ENCODE measurements at places on chromosomes 16 and 17.

DNA sequence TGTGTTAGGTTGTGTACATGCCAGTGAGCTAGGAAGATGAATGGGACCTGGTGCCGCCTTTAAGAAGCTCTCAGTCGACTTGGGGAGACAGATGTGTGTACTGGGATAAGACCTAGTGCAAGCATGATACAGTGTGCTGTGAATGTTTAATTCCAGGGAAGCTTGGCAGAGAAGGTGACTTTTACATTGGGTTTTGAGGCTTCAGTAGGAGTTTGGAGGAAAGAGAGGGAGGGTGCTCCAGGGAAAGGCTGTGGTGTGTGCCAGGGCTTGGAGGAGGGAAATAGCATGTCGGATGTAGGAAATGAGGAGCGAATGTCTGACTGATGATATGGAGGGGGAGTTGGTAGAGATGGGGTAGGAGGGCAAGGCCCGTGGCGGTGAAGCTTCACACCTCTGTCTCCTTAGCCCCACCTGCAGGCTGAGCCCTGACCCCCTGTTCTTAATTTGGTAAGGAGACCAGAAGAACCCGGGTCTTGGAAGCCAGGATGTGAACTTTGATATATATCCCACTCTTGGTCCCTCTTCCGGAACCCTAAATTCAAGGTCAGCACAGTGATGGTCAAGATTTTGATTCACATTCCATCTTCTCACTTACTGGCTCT, 76.6 kb downstream of the PLCG2 start:
- DNase-seq, result no peak

DNA sequence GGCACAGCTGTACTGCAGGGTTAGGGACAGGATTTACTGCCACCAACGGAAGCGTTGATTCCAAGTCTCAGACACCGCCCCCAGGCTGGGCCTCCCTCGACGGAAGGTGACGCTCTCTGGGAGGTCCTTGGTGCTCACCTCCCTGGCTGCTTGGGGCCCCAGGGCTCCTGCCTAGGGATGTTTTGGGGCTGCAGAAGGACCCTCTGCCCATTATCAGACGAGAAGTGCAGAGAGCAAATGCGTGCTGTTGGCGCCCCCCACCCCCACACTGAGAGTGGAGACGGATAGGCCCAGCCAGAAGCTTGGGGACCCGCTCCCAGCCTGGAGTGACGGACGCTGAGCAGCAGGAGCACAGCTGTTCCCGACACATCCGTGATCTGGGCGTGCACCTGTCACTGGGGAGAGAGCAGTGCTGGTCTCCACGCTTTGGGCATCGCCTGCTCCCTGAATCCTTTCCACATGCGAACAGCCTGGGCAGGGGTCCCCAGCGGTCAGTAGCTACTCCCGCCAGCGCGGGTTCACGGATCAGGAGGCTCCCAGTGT, 5.1 kb upstream of the SOX8 start:
- no peak for DNase-seq

GRCh38 chr17:58373923-58374322, 21.9 kb upstream of the SUPT4H1 start:
- DNase-seq, result no peak

DNA sequence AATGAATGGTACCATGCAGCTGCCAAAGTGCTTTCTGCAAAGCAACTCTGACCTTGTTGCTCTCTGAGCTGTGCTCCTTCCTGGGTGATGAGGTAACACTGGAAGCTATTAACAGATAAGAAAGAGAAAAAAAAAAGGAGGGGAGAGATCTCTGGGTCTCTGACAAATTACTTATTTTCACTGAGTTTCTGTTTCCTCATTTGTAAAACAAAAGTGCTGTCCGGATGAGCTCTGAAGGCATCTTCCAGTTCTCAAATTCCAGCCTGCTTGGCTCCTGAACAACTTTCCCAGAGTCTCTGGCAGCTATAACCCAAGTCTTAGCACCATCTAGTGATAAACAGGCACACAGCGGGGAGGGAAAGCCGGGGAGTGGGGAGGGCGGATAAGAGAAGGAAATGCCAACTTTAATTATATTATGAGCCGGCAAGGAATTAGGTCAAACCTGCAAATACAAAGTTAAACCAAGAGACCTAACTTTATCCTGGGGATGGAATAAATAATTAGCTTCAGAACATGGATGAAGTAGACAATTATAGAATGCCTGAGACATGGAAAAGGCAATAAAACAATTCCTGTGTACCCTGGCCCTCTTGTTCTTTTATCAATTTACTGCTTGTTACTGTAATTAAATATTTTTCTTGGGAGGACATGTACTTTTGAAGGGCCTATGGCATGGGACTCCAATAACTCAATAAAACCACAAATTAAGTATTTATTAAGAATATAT, 61.3 kb upstream of the KIFC3 start:
- peak; percentile 76 for DNase-seq

- DNase-seq, result peak; percentile 81
These were observed 2.3 kb downstream of the RPUSD1 start for GRCh38 chr16:785563-786535.

DNA sequence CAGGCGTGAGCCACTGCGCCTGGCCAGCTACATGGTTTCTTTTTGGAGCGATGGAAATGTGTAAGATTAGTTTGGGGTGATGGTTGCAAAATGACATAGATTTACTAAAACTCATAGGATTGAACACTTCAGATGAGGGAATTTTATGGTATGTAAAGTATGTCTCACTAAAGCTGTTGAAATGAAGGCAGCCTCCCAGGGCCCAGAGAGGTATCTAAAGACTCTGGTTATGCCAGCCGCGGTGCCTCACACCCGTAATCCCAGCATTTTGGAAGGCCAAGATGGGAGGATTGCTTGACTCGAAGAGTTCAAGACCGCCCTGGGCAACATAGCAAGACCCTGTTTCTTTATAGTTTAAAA, 254.9 kb downstream of the PARN start:
- DNase-seq, result no peak

DNA sequence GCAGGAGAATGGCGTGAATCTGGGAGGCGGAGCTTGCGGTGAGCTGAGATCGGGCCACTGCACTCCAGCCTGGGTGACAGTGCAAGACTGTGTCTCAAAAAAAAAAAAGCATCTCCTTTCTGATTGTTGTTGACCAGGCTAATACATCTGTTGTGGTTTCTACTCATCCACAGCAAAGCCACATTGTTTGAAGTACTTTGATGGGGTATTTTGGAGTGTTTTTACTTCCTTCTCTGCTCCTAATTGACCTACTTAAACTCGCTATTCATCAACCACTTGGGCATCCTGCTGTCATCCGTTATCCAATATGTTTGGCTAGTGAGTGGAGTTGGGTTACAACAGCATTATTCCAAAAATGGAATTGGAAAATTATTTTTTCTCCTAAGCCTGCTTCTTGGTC, 3.5 kb upstream of the CDC27 start:
- DNase-seq, result peak; percentile 40

DNA sequence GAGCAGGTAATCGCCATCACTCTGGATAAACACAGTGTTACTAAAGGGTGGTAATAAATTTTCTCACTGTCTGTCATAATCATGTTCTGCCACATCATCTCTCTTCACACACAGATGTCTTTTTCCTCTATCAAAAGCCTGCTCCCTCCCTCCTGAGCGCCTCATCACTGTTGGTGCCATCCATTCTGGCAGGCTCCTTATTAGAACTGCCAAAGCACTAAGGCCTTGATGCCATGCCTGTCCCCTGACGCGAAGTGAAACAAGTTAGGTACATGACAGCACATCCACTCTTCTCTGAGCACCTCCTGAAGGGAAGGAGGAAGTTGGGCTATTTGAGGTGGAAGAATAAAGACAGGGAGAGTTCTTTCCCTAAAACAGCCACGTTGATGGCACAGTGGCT, 38.2 kb upstream of the AXIN2 start:
- DNase-seq, result no peak

- peak; percentile 84 for DNase-seq
These were observed 111.4 kb downstream of the UTP18 start for GRCh38 chr17:51371732-51372151.

DNA sequence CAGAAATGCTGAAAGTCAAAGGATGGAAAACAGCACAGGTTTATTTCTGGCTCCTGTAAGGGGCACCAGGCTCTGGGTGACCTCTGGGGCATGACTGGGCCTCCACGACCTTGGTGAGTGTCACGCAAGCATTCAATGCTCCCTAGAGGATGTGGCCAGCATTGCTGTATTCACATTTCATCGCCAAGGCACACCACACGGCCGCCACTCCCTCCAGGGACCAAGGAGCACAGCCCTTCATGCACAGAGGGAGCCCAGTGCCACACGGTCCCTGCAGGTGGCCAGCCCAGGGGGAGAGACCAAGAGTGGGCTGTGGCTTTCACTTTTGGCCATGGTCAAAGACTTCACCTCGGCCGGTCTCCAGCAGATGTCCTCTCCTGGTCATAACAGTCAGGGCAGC, 137.4 kb upstream of the TNRC6C start:
- DNase-seq, result no peak

GRCh38 chr16:56479469-56479868, 28.1 kb downstream of the OGFOD1 start:
- no peak for DNase-seq

GRCh38 chr17:3885970-3886369, 6.9 kb downstream of the CAMKK1 start:
- peak; percentile 49 for DNase-seq

GRCh38 chr16:89135166-89135565, 36.4 kb upstream of the CDH15 start:
- no peak for DNase-seq

- DNase-seq, result no peak
These were observed 53.1 kb downstream of the MRM3 start for GRCh38 chr17:835263-835662.

GRCh38 chr16:74511961-74512360, 90.7 kb upstream of the CLEC18B start:
- DNase-seq, result no peak

- no peak for DNase-seq
These were observed 772 bp upstream of the SHISA6 start for GRCh38 chr17:11240041-11240840.

- no peak for DNase-seq
These were observed 96.6 kb downstream of the WDR59 start for GRCh38 chr16:74888232-74888862.

GRCh38 chr16:71746442-71747046, 22.0 kb upstream of the PHLPP2 start:
- DNase-seq, result peak; percentile 63

Data from suppressor macrophage treated with lipopolysaccharide for 1 hour (primary cell).